ENCODE measurements at places on chromosomes 5 and 9.

- DNase-seq, result no peak
Observed at GRCh38 chr5:168961681-168962080, 339.3 kb downstream of the SLIT3 start.

DNA sequence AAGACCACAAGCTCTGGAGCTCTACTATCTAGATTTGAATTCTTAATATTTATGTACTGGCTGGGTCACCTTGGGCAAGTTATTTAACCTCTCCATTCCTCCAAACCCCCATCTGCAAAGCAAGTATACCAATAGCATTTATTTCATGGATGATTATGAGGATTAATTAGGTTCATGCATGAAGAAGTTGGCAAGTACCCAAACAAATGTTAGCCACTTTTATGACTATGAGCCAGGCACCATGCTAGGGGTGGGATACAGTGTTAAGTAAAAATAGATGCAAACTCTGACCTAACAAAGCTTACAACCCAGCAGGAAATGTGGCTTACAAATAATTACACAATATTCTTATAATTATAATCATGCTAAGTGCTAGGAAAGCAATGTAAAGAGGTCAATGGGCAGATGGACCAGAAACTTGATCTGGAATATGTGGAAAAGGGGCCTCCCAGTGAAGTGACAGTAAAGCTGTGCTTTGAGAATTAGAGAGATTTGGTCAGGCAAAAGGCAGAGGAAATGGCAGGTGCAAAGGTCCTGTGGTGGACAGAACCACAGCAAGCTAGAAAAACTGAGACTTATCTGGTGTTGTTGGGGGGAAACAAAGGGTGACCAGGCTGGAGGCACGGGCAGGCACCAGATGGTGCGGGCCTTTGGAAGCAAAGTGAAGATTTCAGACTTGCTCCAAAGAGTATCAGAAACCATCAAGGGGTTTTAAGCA, 525.2 kb upstream of the TRPC7 start:
- no peak for DNase-seq

DNA sequence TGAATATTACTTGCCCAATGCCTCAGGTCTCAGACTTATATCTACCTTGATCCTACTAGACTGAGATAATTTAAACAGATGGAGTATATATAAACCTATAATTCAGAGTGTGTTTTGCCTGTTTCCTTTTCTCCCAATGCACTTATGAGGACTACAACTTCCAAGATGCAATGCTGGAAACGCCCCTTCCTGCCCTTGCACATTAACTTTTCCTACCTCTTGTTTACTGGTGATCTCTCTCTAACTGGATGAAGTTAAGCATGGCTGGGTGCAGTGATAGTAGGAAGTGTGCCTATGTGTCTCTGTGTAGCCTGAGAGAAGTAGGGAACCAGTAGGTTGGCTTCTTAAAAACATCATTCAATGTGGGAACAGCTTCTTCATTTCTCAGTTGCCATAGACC, 115.2 kb downstream of the SVEP1 start:
- no peak for DNase-seq

DNA sequence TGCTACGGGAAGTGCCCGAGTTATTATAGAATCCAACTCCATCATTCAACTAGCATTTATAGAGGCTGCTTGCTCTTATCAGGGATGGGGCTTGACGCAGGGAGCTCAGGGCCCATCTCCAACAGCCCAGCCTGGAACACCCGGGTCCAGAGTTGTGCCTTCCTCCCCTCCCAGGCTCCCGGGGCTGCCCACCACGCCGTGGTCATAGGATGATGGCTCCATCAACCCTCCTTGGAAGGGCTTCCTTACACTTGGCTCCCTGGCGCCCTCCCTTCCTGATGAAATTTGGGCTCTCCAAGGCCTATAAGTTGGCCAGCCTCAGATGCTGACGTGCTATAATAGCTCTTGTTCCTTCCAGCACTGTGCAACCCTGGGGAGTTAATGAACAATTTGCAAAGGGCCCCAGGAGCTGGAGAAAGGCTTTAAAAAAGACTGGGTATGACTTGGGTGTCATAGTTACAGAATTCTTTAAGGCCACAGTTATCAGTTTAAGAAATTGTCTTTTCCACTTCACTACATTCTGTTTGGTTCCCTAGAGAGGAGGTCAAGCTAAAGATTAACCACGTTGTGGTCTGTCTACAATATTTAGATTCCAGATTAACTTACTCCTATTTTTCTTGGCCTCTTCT, 42.5 kb upstream of the GADD45G start:
- no peak for DNase-seq

GRCh38 chr9:70589571-70590314, 175.3 kb upstream of the KLF9 start:
- DNase-seq, result no peak

DNA sequence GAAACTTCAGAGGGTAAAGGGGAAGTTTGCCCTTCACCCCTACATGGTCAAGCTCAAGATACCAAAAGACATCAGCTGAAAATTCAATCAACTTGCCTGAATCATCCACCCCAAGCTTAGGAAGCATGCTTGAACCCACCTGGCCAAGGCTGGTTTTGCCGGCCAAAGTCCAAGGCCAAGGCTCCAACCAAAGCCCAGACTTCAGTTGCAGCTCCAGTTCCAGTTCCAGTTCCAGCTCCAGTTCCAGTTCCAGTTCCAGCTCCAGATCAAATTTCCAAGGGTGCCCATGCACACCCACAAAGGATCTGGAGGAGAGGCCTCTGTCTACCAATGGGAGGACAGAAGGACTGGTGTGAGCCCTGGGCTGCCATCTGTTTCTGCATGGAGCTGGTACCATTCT, 4.6 kb upstream of the SERINC5 start:
- DNase-seq, result no peak

DNA sequence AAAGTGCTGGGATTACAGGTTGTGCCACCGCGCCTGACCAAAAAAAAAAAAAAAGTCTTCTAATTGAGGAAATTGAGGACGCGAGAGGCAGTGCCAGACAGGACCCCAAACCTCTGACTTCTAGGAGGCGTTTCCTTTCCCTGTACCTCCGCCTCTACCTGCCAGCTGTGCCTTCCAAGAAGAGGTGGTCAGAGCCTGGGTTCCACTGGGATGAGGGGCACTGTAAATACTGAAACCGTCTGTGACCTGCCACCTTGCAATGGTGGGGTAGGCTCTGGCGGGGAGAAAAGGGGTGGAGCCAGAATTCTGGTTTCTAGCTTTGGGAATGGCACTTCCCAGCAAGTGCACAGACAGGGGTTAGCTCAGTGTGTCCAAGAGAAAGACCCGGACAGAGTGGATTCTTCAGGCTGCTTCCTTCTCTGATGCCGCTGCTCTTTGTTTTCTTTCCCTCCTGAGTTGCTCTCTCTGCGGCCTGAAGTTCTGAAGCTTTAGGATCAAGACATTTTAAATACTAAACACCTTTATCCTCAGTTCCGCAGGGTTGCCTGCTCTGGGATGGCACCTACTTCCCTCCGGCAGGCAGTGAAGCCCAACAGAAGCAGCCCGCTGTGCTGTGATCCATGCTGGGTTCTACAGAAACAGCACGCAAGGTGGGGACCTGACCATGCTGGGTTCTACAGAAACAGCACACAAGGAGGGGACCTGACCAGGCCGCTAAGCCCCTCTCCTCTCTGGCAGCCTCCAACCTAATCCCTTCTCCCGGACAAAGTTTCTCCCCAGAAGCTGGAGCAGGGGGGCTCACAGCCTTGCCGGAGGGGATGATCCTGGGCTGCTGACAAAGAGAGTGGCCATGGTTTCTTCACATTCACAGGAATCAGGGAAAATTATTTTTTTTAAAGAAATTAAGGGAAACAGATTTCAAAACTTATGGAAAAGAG, 65.2 kb downstream of the OTULIN start:
- no peak for DNase-seq

GRCh38 chr9:134325813-134326723, at the start of gene RXRA:
TSS of gene RXRA (plus strand) at chr9:134326455. CDS start at chr9:134326632, 177 bp downstream.
- peak; percentile 79 for DNase-seq

- DNase-seq, result no peak
Observed at GRCh38 chr5:59685793-59686192, 207.7 kb downstream of the PDE4D start.

DNA sequence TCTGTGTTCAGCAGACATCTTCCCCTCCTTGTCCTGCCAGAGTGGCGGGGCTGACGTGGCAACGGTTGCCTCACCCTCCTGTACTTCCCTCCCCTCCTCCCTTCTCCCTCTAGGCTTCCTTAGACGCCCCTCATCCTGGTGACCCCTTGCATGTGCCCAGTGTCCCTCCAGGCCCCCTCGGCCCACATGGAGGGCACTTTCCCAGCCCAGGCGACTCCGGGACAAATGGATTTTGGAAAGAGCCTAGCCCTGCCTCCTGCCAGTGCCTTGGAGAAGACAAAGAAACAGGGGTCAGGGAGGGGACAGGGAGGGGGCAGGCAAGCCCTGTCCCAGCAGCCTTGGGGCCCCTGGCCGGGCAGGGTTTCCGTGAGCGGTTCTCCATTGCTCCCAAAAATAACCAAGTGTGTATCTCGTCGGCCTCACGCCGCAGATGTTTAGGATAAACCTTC, 38.3 kb upstream of the NEURL1B start:
- DNase-seq, result no peak

GRCh38 chr5:151144275-151144674, 13.3 kb downstream of the ANXA6 start:
- DNase-seq, result no peak

DNA sequence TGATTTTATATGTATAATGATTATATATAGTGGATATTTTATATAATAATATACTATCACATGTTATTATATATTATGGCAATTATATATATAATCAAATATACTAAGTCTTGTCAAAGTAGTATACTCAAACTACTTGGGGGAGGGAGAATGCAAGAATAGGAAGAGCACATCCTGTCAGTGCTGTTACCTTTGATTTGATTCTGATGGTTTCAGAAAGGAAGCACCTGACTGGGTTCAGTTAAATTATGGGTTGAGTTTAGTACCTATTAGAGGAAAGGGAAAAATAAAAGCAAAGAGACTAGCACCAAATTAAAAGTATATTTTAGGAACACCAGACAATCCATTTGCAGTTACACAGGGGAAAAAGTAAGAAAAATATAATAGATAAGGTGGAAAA, 107.6 kb downstream of the GRIA1 start:
- no peak for DNase-seq
